ENCODE measurements at places on chromosomes 1 and 21.
A peak's percentile ranks its signal among the peaks of the same experiment; 100 is the strongest.

- no peak for DNase-seq
Measured at GRCh38 chr21:45997205-45997494, 15.6 kb downstream of the COL6A1 start.

DNA sequence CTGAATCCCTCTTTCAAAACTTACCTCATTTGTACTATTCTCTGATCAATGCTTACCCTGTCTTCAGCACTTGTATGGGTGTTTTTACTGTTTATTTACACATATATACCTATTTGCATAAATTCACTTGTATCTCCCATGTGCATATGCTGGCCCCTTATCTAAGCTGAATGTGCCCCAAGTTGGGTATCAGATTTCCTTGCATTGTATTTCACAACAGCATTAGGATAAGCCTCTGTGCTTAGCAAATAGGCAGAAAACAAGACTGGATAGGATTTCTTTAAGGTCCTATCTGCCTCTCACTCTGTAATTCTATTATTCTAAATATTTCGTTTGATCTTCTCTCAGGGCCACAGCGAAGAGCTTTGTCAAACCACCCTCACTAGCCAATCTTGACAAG lies 45.9 kb upstream of the IPO9 start:
- DNase-seq: no peak

GRCh38 chr1:211210052-211210451 lies 49.1 kb upstream of the RCOR3 start:
- DNase-seq: no peak

- DNase-seq: no peak
Measured at GRCh38 chr21:33089395-33090119, 19.6 kb downstream of the OLIG1 start.

GRCh38 chr1:196193896-196194559 lies 414.2 kb downstream of the KCNT2 start:
- DNase-seq: no peak

- DNase-seq: no peak
Measured at GRCh38 chr21:45286671-45287437, 841 bp downstream of the POFUT2 start.

DNA sequence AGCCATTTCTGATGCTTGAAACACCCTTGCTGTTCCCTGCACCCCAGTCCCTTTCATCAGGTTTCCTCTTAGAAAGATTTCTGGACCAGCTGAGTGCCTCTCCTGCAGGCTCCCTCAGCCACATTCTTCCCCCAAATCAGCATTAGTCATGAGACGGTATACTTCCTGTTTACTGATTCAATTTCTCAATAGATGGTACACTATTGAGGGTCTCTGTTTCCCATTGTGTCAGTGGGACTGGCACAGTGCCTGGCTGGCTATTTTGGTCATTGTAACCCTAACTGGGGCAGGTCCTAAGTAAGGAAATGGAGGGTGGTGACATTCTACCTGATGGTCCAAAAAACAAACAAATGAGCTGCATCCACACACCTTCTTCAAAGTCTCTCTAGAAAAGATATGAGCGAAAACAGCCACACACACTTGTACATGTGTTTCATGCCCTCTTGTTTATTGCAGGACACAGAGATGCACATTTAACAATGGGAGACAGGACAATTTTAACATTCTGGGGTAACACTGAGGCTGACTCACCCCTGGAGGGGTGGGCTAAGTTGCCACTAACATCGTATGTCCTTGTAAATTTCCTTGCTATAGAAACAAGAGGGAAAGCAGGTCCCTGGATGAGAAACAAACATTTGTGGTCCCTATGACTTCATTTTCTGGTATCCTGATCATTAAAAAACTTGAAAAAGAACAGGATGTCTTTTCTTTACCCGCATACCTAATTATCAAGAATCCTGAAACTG lies 77.5 kb downstream of the RRAGC start:
- DNase-seq: no peak

DNA sequence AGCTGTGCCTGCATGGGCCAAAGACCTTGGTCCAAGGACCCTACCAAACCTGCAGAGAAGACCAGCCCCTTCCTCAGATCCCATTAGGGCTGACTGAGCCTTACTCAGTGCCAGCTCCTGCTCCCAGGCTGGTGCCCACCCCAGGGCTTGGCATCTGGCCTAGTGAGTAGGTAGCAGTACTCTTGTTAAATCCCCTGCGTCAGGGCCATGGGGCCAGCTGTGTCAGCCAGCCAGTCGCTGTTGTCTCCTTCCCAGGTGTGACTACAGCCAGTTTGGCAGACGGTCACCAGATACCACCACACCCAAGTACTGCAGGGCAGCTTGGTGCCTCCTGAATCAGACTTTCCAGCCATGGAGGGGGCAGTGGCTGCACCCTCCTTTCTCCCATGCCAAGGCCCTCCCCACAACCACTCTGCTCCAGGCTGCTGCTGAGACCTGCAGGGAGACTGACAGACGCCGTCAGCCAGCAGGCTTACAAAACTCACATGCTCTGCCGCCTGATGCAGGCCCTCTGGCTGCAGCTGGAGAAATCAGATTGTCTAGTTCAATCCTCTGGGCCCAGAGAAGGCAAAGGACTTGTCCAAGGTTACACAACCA lies 3.0 kb downstream of the TENT5B start:
- DNase-seq: no peak

- DNase-seq: no peak
Measured at GRCh38 chr1:220957233-220957605, 78.0 kb downstream of the HLX start.

- DNase-seq: no peak
Measured at GRCh38 chr1:198191117-198191516, 34.3 kb downstream of the NEK7 start.

DNA sequence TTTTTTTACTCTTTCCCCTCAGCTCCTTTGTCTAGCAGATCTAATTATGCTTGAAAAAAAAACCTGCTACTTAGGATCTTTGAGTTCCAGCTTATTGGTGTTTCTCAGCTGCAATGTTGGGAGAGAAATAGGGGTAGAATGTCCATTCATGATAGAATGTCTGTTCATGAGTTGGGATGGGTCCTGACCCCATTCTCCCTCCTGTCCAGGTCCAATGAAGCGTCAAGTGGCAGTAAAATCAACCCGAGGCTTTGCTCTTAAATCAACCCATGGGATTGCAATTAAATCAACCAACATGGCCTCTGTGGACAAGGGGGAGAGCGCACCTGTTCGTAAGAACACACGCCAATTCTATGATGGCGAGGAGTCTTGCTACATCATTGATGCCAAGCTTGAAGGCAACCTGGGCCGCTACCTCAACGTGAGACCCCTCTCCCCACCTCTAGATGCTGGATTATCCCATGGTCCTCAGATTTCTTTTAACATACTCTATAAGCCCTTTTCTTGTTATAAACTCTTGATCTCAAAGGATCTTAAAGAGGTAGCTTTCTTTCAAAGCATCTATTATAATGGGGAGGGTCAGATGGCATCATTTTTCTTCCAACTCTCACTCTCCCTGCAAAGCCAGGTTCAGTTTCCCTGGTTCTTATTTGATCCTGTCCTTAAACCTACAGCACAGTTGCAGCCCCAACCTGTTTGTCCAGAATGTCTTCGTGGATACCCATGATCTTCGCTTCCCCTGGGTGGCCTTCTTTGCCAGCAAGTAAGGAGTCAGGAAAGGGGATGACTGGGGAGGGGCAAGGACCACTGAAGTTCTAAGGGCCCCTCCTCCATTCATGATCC lies 11.1 kb downstream of the CERS2 start:
- no peak for DNase-seq

- DNase-seq: no peak
Measured at GRCh38 chr1:48049823-48050535, 52.8 kb upstream of the TRABD2B start.

DNA sequence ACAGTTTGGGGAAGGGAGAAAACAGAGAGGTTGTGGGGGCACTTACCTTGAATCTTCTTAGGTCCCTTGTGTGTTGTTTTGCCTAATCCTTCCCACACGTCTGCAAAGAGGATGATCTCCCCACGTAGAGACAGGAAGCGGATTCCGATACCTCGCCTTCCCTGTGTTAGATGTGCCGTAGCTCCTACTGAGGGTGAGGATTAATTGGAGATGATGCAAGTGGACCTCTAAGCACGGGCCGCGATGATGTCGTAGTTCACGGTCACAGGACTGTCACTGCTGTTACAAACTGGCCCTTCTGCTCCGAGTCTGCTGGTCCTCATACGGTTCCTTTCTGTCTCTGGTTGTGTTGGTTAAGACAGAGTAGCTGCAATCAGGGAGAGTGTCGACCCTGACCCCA lies 27.7 kb downstream of the GALNT2 start:
- no peak for DNase-seq

GRCh38 chr1:110433803-110434202 lies 17.1 kb upstream of the PROK1 start:
- no peak for DNase-seq

GRCh38 chr1:184822267-184822666 lies 67.6 kb upstream of the EDEM3 start:
- DNase-seq: no peak

DNA sequence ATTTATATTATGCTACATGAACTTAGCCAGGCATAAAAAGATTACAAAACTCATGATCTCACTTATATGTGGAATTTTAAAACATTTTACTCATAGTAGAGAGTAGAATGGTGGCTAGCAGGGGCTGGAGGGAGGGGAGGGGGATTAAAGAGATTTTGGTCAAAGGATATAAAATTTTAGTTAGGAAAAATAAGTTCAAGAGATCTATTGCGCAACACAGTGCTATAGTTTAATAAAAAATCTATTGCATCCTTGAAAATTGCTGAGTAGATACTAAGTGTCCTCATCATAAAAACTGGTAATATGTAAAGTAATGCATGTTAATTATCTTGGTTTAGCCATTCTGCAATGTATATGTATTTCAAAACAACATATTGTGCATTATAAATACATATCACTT lies 635.6 kb upstream of the NEGR1 start:
- no peak for DNase-seq

- peak; percentile 62 for DNase-seq
Measured at GRCh38 chr1:206703661-206704060, 19.0 kb downstream of the MAPKAPK2 start.

DNA sequence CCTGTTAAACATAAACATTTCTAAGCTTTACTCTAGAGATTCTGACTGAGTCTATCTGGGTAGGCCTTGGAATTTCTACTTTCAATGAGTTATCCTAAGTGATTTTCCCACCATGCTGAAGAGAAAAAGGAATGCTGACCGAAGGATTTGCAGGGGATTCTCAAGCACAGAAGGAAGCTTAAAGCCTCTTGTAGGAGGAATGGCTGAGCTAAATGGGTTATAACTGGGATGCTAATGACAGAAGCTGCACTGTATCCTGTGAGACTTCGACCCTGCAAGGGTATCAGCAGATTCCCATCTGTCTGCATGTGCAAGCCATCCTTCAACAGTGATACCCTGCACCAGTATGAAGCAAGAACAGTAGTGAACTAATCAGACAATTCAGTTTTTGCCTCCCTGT lies 35.4 kb downstream of the SLC35D1 start:
- DNase-seq: no peak

GRCh38 chr1:216750031-216750627 lies 26.9 kb upstream of the ESRRG start:
- DNase-seq: no peak

GRCh38 chr1:91754816-91755580 lies 131.0 kb downstream of the TGFBR3 start:
- no peak for DNase-seq

DNA sequence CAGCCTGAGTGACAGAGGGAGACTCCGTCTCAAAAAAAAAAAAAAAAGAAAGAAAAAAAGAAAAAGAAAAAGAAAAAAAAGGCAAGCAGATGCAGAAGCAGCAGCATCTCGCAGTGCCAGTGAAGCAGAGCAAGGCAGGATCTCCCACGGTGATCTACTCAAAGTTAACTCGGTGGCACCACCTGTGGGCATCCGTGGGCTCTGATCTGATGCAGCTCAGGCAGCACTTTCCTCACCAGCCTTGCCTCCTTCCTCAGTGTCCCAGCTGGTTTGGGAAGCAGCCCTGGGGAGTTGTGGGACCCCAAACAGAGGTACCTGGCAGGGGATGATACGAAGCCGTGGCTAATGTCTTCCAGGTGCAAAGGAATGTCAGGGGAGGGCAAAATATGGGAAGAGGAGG lies 104.3 kb upstream of the KRTAP19-8 start:
- no peak for DNase-seq

DNA sequence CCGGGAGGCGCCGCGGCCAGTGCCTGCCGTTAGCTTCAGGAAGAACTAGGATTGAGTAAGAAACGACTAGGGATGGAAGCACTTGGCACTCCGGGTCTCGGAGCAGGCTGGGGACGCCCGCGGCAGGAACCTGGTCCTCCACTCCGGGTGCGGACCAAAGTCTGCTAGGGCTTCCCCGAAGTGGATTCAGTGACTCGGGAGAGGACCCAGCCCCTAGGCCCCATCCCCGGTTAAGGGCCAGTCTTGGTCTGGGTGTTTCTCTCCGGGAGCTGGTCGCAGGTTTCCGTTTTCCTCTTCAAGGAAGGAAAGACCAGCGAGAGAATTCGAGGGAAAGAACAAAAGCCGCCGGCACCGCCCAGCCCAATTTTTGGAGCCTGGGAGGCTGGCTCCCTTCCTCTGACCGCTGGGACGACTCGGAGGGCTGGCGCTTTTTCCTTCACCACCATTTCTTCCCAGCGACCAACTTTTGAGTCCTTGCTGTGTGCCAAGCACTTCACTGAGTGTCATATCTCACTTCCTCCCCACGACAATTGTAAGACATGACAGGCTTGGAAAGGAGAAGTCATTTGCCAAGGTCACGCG lies 16.8 kb upstream of the STMN1 start:
- no peak for DNase-seq

Data from effector CD4-positive, alpha-beta T cell (primary cell).